ENCODE measurements at places on chromosomes 2 and 18.

GRCh38 chr2:27059141-27059820 lies 7.8 kb downstream of the AGBL5 start:
- no peak for DNase-seq

- DNase-seq = no peak
Measured at GRCh38 chr18:60870261-60871153, 462.7 kb upstream of the CDH20 start.

DNA sequence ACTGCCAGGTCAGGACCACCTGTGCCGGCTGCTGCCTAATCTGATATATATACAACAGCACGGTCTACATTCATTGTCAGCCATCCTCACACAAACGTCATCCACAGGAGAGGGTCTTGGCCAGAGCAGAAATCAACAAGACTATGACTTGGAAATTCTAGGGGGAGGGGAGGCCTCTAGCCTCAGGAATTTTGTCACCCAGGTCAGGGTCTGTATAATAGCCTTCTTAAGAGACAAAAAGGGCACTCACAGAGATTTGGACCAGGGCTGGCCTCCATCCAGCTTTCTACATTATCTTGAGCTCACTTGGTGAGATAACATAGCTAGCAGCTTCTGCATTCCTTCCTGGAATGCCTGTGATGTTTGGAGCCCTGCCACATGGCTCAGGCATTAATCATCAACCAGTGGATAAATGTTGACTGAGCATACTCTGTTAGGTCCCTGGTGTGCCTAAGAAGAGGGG lies 50.4 kb upstream of the CTIF start:
- DNase-seq = no peak

DNA sequence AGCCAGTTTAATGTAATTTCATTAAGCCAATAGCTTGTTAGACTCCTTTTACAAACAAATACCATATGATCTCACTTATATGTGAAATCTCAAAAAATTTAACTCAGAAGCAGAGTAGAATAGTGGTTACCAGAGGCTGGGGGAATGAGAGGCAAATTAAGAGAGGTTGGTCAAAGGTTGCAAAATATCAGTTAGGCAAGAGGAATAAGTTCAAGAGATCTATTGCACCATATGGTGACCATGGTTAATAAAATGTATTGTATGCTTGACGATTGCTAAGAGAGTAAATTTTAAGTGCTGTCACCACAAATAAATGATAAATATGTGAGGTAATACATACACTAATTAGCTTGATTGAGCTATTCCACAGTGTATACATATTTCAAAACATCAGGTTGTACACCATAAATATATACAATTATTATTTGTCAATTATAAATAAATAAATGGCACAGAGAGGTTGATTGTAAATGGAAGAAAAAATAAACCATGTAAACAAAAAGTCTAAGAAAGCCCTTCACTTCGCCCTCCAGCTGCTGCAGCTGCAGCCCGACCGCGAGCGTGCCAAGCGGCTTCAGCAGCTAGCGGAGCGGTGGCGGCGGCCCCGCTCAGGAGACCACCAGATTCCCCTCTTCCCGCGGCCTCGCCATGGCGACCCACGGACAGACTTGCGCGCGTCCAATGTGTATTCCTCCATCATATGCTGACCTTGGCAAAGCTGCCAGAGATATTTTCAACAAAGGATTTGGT lies 23.0 kb upstream of the ACTR2 start:
- no peak for DNase-seq

GRCh38 chr18:12449051-12449785 lies 41.5 kb downstream of the PRELID3A start:
- no peak for DNase-seq

GRCh38 chr2:230602562-230603230 lies 109.9 kb upstream of the CAB39 start:
- peak; percentile 17 for DNase-seq

DNA sequence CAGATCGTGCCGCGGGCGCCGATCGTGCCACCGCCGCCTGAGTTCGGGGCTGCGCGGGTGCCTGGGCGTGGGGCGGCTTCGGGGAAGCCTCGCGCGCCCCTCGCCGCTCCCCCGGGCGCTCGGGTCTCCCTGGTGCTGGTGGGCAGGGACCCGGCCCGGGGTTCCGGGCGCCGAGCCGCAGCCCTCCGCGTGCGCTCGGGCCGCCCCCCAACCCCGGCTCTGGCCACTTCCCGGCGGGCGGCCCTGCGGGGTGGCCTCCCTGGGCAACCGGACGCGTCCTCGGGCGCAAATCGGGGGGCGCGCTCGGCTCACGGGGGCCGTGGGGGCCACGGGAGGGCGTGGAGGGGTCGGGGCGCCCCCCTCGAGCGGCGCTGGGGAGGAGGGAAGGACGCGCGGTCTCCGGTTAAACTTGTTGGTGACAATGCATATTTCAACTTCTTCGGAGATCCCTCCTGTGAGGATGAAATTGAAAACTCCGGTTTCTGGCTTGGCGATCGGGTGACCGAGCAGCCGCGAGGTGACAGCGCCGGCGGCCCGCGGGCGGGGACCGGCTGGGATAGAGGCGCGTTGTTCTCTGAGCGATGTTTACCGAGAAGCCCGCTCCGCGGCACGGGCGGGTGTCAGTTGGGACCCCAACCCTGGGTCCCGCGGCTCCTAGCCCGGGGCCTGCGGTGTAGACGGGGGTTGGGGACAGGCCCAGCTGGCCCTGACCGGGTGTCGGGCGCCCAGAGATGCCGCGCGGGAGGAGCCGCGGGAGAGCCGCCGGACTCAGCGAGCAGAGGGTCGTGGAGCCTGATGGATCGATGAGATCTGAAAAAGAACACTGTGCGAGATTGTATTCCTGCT lies 676 bp downstream of the SH3BP4 start:
- DNase-seq = no peak

GRCh38 chr2:235564066-235564465 lies 70.2 kb downstream of the AGAP1 start:
- DNase-seq = no peak

DNA sequence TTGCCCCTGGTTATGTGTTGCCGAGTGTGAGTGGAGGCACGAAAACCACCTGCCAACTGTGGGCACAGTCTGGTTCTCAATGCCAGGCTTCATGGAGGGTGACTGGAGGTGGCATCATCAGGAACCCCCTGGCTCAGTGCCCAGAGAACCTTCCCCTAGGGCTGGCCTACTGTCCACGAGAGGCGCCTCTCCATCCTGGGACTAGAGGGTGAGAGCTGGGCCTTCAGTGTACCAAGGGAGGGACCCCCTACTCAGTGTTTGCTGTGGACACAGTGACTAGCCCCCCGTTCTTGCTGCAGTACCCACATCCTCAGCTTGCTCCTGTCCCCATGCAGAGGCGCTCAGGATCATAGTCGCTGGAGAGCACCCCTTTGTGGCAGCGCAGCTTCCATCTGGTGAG lies 202.6 kb downstream of the HDAC4 start:
- DNase-seq = no peak

- DNase-seq = no peak
Measured at GRCh38 chr18:77099485-77100370, 32.9 kb downstream of the MBP start.

GRCh38 chr2:9637330-9637729 lies 6.5 kb upstream of the YWHAQ start:
- no peak for DNase-seq

DNA sequence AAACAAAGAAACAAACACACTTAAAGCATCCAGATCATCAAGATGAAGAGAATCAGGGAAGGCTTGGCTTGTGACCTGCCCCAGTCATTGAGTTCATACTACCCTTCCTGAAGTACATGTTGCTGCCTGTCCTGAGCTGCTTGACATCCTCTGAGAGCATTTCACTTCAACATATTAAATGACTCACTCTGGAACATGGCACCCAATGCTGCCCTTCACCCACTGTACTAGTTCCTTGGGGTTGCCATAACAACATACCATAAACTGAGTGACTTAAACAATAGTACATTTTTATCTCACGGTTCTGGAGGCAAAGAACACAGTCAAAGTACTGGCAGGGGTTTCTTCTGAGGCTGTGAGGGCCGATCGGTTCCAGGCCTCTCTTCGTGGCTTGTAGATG lies 371.3 kb downstream of the RNF144A start:
- DNase-seq = no peak

DNA sequence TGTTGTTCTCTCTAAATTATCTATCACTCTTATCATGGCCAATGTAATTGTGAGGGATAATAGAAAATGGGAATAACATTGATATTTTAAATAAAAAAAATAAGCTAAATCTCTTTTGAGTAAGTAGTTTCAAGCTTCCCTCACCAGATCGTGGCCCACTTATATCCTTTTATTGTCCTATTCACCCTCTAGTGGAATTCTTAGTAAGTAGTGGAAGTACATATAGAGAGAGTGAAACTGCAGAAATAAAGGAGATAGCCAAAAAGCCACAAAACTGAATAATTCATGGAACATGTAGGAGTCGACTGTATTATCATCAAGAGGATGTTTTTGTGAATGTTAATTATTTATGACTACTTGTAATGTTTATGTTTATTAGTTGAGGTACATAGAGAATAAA lies 66.1 kb upstream of the DTNA start:
- DNase-seq = no peak

DNA sequence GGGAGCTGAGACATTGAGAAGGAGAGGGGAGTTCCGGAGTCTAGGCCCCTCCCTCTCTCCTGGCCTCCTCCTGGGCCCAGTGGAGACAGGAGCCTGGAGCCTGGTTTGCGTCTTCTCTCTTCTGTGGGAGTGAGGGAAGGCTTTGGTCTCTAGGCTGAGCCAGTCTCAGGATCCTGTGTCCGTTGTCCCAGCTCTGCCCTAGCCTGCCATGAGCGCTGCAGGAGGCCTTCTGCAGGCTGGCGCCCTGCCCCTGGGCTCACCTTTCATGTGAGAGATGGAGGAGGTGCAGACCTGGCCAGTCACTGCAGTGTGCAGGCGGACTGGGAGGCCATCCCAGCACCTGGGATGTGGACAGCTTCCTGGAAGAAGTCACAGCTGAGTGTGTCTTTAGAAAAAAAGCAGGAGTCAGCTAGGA lies 8.7 kb downstream of the IMPA2 start:
- peak; percentile 24 for DNase-seq

DNA sequence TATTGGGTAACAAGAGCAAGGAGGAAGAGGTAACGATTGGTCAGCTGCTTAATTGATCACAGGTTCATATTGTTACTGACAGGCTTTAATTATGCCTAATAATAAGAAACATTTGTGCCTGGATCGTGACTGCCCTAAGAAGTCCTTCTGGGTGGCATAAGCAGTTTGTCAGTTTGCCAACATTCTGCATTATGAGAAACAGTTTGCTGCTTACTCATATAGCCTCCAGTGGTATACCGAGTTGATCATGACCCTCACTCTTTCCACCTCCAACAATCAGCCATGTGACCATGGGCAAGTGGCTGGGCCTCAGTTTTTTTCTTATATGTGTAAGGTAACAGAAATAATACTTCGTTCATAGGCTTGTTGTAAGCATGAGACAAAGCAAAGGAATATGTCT lies 96.6 kb upstream of the CABLES1 start:
- DNase-seq = no peak

DNA sequence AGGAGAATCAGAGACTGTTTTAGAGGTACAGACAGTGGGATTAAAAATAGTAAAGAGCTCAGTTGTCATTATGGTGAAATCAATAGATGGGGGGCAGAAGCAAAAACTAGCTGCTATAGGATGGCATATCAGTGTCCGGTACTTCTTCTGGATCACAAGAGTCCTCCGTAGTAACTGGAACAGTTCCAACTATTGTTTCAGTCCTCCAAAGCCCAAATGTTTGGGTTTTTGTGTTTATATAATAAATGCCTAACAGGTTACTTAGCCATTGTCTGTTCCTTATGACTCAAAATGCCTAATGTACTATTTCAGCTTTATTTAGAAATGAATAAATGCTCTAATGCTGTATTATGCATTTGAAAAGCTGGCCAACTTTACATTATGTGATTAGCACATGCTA lies 401.2 kb downstream of the PTH2R start:
- DNase-seq = no peak

- peak; percentile 96 for DNase-seq
Measured at GRCh38 chr2:37786854-37787253, 115.4 kb upstream of the CDC42EP3 start.

GRCh38 chr2:142140434-142140845 lies 9.6 kb upstream of the LRP1B start:
- no peak for DNase-seq

- DNase-seq = no peak
Measured at GRCh38 chr18:29154758-29155725, 978.1 kb upstream of the CDH2 start.

DNA sequence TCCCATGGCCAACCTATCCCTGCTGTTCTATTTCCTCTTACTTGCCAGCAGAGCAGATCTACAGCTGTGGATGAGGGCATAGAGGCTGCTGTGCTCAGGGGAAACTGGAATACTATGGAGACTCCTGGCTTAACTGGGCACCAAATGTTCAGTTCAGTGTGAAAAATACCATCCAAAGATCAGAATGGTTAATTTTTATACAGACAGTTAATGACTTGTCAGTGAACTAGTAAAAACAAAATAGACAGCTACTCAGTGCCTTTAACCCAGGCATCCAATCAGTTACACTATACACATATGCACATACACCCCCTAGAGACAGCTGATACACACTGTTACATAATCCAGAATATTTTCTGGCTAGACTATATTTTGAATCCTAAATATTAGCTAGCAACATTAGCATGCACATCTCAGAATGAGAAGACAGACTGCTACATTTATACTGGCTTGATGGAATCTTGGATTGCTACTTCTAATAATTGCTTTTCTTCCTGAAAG lies 59.1 kb upstream of the WIPF1 start:
- no peak for DNase-seq

DNA sequence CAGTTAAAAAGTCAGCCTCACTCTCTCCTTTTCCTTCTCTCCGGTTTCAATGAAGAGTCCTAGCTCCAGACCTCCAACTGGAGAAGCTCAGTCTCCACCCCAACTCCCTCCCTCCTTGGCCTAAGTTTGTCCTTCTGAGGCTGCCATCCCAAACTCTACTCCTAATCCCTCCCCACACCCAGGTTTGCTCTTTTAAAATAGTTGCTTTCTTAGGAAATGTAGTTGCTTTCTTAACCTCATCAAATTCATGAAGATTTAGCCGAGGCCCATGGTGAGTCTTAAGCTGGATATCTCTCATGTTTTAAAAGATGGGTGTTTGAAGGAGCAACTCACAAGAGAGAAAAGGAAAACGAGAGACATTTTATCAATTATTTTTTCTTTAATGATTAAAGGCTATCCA lies 937 bp upstream of the LANCL1 start:
- DNase-seq = no peak

GRCh38 chr2:160458718-160459453 lies 34.7 kb downstream of the RBMS1 start:
- DNase-seq = no peak

- DNase-seq = no peak
Measured at GRCh38 chr2:43438342-43438741, 157.5 kb downstream of the THADA start.

GRCh38 chr2:232263295-232263694 lies 115.3 kb upstream of the ALPP start:
- DNase-seq = no peak

- peak; percentile 61 for DNase-seq
Measured at GRCh38 chr2:121479882-121480522, 50.7 kb upstream of the RNU4ATAC start.

DNA sequence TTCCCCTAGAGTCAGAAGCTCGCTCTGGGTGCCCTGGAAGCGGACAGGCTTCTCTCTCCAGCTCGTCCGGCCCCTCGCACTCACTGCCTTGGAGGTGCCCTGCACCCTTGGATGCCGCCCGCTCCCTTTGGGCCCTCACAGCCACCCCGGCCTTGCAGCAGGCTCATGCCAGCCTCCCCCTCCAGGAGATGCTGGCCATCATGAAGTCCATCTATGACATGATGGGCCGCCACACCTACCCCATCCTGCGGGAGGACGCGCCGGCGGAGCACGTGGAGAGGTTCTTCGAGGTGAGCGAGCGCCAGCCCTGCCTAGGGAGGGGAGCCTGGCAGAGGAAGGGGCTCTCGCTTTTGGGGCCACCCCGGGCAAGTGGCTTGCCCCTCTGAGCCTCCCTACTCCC lies 20.3 kb upstream of the FAHD2A start:
- no peak for DNase-seq
